ENCODE measurements at places on chromosomes 4 and X. TPM values are rescaled to one million over a fixed set of nuclear protein-coding genes. Genes with fewer than 3 reads are reported as not detected.

- no peak for DNase-seq
Measured at GRCh38 chr4:171602638-171603355, 210.4 kb upstream of the GALNTL6 start.

DNA sequence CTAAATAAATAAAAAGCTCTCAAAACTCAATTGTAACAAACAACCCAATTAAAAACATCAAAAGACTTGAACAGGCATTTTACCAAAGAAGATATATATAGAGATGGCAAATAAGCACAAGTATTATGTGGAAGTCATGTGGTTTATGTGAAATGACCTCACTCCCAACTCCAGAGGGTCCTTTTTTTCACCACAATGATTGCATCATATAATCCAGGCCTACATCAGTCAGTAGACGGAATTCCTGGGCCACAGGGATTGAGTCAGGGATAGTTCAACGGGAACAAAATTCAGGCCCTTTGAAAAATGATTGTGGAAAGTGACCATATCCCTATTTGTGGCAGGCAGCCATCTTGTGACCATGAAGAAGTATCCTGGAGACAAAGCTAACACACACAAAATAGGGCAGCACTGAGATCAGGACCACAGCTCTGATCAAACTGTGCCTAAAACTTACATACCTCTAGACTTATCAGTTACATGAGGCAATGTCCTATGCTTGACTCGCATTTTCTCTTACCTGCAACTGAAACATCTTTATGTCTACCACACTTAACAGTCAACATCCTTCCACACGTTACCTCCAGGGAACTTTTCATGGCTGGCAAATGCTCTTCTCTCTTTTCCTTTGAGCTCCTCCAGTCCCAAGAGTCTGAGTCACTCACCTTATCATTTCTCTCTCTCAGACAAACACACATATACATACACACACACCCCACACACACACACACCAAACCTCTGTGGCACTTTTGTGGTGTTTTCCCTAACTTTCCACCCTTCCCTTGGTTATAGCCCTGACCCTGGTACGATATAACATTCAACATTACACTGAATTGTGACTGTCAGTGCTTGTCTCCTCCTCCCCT, 113.5 kb downstream of the PHF8 start:
- DNase-seq = peak; percentile 60

The XAGE2 gene
- total RNA-seq = not detected

GRCh38 chr4:42844422-42845070, 48.0 kb upstream of the GRXCR1 start:
- DNase-seq = no peak

DNA sequence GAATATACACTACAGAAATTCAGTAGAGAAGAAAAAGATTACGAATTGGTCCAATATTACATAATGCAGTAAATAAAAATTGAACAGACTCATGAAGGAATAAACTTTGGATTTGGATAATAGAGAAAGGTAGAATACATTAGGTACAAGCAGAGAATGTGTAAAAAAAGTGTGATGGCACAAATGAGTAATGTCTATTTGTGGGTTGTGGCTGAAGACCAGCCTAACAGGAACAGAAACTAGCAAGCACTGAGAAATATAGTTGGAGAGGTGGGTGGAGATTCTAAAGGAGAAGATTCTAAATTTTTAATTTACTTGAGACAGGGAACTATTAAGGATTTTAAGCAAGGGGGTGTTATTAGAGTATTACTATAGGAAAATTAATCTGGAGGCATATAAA, 15.2 kb upstream of the CLOCK start:
- no peak for DNase-seq

The CTAG2 gene
- not detected for total RNA-seq

The MTNR1A gene
- total RNA-seq = not detected

- peak; percentile 81 for DNase-seq
Measured at GRCh38 chr4:78776729-78777575, 802 bp downstream of the BMP2K start.

The CC2D2A gene
- 17.7 TPM for total RNA-seq

GRCh38 chr4:7768736-7769135, 170.9 kb downstream of the AFAP1 start:
- DNase-seq = no peak

The SPANXA1 gene
- total RNA-seq = 69.2 TPM

- no peak for DNase-seq
Measured at GRCh38 chrX:3216581-3217180, 129.8 kb downstream of the MXRA5 start.

The MID1 gene
- 16.6 TPM for total RNA-seq

DNA sequence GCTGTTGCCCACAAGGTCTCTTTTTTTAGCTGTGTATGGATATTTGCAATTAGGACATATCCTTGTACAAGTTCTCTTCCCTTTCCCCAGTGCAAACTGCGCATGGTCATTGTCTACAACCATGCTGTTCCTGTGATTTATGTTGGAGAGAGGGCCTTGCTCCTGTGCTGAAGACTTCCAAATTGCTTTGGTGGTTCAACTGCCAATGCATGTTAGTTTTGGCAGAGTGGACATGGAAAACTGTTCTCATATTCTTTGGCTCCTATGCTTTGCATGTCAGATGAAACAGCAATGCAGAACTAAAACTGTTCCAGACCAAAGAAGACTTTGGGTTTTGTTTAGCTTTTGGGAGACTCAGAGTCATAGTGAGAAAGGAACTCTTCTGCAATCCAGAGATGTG, 148.8 kb upstream of the EDNRA start:
- no peak for DNase-seq

DNA sequence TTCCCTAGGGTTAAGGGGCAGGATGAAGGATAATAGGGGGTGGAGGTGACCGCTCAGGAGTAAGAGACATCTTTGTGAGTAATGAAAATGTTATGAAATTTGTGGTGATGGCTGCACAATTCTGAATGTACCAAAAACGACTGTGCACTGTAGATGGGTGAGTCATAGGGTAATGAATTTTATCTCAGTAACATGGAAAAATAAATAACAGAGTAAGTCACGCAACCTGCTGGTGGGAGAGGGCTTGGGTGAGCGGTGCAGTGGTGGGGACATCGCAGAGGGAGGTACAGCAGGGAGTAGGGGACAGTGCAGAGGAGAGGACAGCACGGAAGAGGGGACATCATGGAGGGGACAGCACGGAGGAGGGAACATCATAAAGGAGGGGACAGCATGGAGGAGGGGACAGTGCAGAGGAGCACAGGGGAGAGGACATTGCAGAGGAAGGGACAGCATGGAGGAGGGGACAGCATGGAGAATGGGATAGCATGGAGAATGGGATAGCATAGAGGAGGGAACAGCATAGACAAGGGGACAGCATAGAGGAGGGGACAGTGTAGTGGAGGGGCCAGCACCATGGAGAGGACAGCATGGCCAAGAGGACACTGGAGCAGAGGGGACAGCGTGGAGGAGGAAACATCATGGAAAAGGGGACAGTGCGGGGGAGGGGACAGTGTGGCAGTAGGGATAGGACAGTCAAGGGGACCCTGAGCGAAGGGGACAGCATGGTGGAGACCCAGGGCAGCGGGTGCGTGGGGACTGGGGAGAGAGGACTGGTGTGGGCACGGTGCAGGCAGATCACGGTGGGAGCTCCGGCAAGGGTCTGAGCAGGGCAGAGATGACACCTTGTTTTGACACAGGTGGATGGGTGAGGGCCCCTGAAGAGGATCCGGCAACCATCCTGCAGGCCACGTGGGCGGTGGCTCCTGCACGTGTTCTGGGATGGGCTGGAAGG, 68.5 kb upstream of the MXD4 start:
- DNase-seq = peak; percentile 88

GRCh38 chr4:100929758-100930157, 411.9 kb upstream of the EMCN start:
- DNase-seq = no peak

DNA sequence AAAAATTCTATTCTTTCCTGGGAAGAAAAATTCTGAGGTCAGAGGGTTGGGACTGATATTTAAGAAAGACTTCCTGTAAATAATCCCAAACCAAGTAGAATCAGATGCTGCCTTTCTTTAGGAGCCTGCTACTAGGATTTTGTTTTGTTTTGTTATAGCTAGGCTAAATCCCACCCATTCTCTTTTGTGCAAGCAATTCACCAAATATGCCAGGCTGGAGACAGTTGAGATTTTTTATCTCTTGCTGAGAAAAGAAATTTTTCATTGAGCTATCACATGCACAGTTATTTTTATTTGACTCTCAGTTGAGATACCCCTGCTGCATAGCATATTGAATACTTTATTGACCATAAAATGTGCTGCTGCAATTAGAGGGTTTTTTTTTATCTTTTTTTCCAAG, 196.0 kb downstream of the KCNIP4 start:
- no peak for DNase-seq
